ENCODE measurements at places on chromosomes 3 and 15.
A peak's percentile ranks its signal among the peaks of the same experiment; 100 is the strongest.

- DNase-seq, result peak; percentile 14
These were observed 56.9 kb upstream of the VGLL3 start for GRCh38 chr3:87047852-87048251.

DNA sequence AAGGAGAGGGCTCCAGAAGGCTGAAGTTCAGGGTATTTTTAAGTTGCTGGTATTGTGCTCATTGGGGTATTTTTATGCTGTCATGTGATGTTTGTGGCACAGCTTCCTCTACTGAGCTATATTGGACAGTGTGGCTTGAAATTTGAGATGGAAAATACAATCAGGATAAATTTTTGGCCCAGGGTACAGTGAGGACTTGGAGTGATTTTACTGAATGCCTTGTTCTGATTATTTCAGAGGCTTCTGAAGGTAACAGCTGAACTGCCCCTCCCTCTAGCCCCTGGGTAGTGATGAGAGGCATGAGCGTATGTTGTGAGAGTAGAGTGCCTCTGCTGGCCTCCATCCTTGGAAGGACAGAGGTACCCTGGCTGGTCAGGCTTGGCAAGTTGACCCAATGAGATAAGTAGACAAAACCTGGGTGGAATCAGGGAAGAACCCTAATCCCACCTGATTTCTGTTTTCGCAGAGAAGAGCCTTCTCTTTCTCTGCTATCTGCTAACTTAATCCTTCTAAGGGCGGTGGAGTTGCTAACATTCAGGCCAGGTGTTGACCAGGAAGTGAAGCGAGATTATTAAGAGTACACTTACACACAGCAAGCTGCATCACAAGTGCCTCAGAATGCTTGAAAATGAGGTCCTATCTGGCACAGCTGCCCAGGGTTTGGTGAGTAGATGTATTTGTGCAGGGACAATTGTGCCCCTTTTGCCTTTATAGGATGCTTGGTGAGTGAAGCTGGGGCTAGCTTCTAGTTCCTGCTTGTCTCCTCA lies 98.1 kb upstream of the CLSTN2 start:
- no peak for DNase-seq

DNA sequence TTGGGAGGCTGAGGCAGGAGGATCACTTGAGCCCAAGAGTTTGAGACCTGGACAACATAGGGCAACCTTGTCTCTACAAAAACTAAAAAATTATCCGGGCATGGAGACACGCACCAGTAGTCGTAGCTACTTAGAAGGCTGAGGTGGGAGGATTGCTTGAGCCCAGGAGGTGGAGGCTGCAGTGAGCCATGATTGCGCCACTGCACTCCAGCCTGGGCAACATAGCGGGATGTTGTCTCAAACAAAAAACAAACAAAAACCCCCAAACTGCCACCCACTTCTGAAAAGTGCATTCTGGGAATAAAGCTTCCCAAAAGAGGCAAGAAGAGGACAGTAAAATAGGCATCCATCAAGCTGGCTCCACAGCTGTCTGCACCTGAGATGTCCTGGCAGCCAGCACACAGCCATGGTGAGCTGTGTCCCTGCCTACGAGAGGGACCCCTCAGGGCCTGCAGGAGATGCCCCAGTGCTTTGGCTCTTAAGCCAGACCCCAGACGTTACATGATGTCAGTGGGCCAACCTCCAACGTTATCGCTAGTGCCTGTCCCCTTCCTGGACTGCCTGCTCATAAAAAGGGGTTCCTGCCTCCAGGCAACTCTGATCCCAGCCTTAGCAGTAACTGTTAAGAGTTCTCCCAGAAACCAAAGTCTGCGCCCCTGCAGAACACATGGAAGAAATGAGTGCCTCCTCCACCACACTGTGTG lies 101.1 kb downstream of the LRIG1 start:
- DNase-seq, result no peak

GRCh38 chr15:39075311-39075710 lies 505.6 kb upstream of the THBS1 start:
- no peak for DNase-seq

DNA sequence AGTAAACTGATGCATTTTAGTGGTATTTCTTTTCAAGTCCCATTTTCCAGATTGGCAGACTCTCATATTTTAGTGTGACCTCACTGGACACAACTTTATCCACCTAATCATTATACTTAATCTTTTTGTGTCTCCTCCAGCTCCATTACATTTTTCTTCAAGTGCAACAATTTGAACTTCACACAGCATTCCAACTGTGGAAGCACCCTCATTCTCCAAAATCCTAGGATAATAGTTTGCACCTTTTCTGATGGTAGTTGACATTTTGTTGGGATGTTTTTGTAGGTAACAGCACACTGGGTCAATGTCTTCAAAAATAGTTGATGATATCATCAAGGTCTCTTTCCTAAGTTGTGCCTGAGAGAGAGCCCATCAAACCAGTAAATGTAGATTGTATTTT lies 123.1 kb downstream of the RYR3 start:
- DNase-seq, result no peak

- DNase-seq, result peak; percentile 73
These were observed at the start of gene UBE2Q2 for GRCh38 chr15:75842722-75843677. TSS of gene UBE2Q2 (plus strand) at chr15:75843447. CDS start at chr15:75843667, 220 bp downstream.

- no peak for DNase-seq
These were observed 940 bp downstream of the BOC start for GRCh38 chr3:113212150-113212843.

DNA sequence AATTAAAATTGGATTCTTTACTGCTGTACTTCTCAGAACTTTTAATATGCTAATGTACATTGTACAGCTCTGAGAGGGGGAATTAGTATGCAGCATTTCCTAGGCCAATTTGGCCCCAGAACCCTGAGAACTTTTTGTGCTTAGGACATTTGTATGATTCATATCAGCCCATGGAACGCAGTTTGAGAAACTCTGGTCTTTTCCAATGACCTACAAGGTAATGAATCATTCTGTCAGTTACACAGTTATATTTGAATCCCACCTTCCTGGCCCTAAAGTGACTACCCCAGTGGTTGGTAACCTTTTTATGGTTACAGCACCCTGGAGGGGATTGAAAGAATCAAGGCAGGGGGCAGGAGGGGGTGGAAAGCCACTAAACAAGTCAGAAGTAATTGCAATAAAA lies 25.6 kb upstream of the KBTBD12 start:
- no peak for DNase-seq

DNA sequence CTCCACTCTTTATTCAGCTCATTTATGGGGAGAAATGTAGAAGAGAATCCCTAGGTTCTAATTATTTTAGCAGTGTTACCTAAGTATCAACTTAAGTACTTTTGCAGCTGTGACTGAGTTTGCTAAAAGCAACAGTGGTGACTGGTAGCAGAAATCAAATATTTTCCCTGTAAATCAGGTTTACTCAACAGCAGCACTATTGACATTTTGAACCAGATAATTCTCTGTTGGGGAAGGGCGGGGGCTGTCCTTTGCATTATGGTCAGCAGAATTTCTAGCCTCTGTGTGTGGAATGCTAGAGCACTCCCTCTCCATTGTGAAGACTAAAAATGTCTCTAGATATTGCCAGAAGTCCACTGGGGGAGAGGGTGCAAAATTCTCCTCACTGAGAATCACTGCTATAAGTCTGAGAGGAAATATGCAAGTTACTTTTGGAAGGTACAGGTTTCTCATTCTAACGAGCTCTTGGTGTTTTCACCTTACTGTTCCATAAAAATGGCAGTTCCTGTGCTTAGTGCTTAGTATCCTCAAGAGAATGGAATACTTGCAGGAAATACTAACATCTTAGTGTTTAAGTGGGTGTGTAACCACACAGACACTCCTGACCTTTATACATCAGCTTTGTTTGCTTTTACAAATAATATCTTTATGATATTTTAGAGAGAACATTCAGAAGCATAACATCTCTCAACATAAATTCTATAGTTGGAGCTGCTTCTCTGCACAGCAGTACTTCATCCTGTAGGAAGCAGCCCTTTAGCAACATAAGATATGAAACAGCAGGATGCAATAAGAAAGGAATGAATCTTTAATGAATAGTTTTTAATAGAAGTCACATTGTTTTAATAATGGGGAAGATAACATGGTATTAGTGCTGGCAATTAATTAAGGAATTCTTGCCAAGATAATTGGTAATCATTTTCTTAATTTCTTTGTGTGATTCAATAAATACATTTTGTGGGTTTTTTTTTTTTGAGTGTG lies 246.5 kb upstream of the GOLIM4 start:
- DNase-seq, result no peak
